Brain microvascular endothelial cell (primary cell): ENCODE measurements at places on chromosomes 1 and 21.

GRCh38 chr1:80036690-80037432 is 1030.3 kb upstream of the ADGRL4 start:
- no peak for DNase-seq

GRCh38 chr1:84698151-84699110 is 8.2 kb upstream of the SSX2IP start:
- peak; percentile 68 for DNase-seq

DNA sequence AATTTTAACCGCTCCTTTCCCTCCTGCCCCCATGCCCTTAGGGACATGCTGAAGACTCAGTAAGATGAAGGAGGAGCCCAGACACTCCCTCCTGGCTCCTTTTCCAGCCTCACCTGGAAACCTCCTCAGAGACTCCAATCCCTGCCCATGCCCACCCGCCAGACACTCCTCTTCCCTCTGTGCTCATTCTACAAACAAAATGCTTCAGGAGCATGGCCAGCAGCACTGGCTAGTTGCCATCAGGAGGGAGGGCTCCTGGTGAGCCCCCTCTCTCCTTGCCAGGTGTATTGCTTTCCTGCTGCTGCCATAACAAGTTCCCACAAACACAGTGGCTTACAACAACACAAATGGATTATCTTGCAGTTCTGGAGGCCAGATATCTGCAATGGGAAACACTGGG is 126.1 kb downstream of the PSMG1 start:
- DNase-seq = no peak

DNA sequence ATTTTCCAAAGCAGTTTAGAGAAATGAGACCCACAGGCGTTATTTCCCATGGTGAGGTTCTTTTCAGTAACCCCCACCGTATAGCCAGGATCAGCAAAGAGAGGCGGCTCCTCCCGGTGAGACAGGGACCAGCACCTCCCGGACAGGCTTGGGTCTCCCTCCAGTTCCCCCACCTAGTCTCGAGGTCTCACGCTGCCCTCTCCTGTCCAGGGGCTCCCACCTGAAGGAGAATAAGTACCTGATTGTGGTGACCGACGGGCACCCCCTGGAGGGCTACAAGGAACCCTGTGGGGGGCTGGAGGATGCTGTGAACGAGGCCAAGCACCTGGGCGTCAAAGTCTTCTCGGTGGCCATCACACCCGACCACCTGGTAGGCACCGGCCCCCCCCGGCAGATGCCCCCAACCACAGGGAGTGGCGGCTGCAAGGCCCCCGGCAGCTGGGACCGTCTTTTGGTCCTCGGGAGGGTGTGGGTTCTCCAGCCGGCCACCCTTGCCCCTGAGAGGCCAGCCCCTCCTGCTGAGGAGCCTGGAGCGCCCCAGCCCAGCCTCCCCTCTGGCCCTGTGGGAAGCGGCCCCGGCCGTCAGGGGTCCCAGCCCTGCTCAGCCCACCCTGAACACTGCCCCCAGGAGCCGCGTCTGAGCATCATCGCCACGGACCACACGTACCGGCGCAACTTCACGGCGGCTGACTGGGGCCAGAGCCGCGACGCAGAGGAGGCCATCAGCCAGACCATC is 4.9 kb downstream of the COL6A1 start:
- no peak for DNase-seq

GRCh38 chr1:160879056-160879455 is 5.9 kb downstream of the ITLN1 start:
- no peak for DNase-seq

DNA sequence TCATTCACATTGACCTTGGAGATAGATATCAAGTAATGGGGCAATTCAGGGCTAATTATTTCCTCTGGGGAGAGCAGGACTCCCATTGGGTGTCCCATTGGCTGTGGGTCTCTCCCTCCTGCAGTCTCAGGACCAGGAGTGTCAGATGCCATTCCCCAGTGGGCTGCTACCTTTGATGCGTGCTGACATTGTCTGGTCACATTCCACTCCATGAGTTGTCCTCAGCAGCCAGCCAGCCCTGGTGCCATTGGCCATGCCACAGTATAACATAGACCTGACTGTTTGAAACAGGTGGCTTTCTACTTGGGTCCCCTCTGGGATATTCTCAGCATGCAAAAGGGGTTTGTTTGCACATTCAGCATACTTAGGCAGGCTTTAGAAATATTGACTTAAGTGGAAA is 118.5 kb downstream of the MRPS6 start:
- DNase-seq = no peak

GRCh38 chr1:54806931-54807611 is 5.9 kb upstream of the TTC22 start:
- no peak for DNase-seq

GRCh38 chr1:159859767-159860322 is 2.6 kb downstream of the VSIG8 start:
- no peak for DNase-seq

- DNase-seq = peak; percentile 38
Measured at GRCh38 chr1:48697066-48697707, 79.5 kb downstream of the BEND5 start.

- no peak for DNase-seq
Measured at GRCh38 chr21:42764883-42765282, 111.5 kb downstream of the PDE9A start.
